Stimulated activated naive CD4-positive, alpha-beta T cell (primary cell): ENCODE measurements at places on chromosomes 4 and X.

- no peak for DNase-seq
Measured at GRCh38 chr4:150131581-150132228, 53.5 kb downstream of the DCLK2 start.

- DNase-seq, result peak; percentile 84
Measured at GRCh38 chr4:153426207-153426885, 39.8 kb upstream of the TMEM131L start.

DNA sequence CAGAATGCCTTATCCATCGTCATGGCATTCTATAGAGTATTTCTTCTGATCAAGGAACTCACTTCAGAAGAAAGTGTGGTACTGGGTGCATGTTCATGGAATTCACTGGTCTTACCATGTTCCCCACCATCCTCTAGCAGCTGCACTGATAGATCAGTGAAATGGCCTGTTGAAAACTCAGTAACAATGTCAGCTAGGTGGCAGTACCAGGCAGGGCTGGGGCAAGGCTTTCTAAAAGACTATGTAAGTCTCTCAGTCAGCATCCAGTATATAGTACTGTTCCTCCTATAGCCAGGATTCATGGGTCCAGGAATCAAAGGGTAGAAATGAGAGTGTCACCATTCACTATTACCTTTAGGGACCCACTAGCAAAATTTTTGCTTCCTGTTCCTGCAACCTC, 15.8 kb upstream of the LDB2 start:
- DNase-seq, result no peak

DNA sequence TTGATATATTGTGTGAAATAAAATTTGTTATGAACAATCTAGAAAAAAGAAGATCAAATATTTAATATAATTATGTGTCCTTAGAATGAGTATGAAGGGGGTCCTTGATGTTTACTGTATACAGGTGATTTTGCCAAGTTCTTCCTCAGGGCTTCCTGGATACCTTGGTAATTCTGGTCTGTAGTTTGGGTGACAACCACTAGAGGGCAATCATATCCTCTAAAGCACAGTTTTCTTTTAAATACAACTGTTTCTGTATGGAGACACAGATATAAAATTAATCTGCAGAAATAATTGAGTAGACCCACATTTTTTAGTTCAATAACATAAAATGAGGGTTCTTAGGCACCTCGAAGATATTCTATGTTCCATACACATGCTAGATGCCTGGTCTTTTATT, 157.7 kb downstream of the SPANXN1 start:
- DNase-seq, result no peak

GRCh38 chrX:121238093-121238492, 190.7 kb downstream of the GLUD2 start:
- no peak for DNase-seq

DNA sequence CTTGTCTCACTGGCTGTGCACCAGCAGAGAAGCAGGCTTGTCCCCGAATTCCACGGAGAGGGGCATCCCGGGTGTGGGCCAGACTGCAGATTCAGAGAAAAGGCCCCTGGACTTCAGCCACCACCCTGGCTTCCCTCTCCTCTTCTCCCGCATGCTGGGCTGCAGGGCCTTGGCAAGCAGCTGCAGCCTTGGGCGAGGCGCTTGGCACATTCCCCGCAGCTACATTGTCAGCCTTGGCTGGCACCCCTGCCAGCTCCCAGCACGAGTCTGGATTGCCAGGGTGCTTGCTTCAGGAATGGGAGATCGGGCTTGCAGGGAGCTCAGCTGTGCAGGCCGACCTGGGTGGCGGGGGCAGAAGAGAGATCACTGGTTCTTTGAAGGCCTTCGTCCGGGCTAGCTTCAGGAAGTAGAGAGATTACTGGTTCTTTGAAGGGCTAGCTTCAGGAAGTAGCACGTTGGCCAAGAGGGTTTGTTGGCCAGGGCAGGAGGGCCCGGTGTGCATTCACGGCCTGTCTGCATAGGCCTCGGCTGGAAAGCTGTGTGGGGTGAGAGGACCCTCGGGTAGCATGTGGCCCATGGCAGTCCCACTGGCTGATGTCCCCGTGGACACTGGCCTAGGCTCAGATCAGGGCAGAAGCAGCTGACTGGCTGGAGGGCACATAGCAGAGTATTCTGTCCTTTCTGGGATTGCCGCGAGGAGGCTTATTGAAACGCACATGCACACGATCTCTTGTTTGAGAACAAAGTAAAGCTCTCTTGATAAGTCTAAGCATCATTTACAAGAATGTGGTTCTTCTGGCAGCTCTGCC, 2.7 kb downstream of the ABCD1 start:
- DNase-seq, result no peak

- no peak for DNase-seq
Measured at GRCh38 chr4:26762650-26763049, 98.0 kb upstream of the STIM2 start.

DNA sequence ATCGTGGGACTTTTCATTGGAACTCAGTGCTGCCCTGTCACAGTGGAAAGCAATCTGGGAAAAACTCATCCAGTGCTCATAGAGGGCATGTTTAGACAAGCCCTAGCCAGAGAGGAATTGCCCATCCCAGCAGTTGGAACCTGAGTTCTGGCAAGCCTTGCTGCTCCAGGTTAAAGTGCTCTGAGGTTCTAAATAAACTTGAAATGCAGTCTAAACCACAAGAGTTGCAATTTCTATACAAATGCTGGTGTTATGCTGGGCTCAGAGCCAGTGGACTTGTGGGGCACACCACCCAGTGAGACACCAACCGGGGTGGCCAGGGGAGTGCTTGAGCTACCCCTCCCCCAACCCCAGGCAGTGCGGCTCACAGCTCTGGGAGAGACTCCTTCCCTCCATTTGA, 142.8 kb upstream of the PPP1R2C start:
- no peak for DNase-seq

GRCh38 chrX:97931586-97931985, 1047.9 kb downstream of the RPA4 start:
- no peak for DNase-seq
